ENCODE measurements at places on chromosomes 7 and 10. TPM values are rescaled to one million over a fixed set of nuclear protein-coding genes. Genes with fewer than 3 reads are reported as not detected.
A peak's percentile ranks its signal among the peaks of the same experiment; 100 is the strongest.

- no peak for DNase-seq
Observed at GRCh38 chr10:75070476-75070875, 41.0 kb upstream of the SAMD8 start.

DNA sequence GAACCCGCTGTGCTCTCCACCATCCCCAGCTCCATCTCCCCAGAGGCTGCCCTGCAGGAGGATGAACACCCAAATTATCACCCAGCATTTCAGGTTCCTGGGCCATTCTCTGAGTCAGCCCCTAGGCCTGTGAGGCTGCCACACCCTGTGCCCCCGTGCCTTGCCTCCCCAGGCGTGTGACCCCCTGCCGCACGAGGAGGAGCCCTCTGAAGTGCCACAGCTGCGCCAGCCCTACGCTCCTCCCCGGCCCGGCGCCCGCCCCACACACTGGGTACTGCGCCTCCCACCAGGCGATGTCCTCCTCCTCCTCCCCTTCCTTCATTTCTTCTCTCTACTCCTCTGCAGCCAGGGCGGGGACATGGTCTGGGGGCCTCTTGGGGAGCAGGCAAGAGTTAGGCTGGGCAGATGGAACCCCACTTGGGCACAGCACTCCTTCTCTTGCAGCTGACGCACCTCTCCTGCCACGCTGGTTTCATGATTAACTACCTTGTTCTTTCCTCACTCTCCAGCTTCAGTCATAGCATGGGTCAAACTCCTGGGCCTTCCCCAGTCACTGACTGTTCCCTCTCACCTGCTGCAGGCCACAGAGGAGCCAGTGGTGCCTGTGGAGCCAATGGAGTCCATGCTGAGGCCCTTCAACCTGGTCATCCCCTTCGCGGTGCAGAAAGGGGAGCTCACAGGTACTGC is 12.7 kb upstream of the ATP6V1F start:
- DNase-seq: no peak

DNA sequence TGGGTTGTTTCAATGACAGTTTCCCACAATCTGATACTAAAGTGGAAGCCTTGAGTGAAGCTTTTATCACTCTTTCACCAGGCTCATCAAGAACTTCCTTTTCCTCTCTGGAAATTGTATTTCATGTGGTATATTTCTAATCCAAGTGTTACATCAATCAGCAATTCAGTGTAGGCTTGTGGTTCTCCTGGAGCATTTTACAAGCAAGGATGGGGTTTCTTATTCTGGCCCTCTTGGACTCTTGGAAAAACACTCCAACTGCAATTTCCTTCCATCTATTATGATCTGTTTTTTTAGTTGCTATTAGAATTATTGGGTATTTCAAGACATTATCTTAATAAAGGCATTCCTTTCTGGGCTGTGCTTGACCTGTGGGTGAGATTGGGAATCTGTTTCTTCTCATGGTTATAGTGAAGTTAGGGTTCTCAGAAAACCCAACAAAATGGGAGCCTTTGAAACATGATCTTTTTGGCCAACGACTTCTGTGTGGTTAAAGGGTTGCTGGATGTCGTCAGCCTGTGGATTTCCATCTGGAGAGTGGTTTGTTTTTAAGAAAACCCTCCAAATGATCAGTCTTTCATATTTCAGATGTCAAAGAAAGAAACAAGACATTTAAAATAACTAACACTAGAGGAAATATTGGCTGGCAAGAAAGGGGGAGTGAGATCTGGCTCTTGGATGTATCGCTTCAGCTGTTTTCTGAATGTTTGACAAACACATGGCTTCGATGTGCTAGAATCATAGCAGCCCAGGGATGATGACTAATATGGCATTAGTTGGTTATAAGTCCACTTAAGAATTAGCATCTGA is 540.2 kb downstream of the LRMDA start:
- peak; percentile 97 for DNase-seq

DNA sequence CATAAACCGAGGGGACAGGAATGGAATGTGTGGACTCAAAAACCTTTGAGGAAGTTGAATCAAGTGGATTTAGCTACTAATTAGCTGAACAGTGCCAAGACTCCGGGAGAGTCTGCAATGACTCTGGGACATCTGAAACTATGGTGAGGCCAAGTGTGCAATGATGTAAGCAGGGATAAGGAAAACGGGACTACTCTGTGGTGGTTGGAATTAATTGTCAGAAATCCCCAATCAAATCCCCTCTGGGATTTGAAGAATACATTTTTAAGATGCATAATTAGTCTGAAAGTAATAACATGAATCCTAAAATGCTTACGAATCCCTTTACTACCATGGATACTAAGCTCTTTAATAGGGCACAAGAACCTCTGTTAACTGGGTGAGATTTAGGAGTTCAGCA is 602.8 kb downstream of the NRG3 start:
- DNase-seq: no peak

- DNase-seq: peak; percentile 79
Observed at GRCh38 chr7:5437987-5438386, 14.4 kb upstream of the TNRC18 start.

GRCh38 chr7:82360591-82361368 is 82.8 kb downstream of the CACNA2D1 start:
- DNase-seq: no peak

TRIL gene
- 17.0 TPM for total RNA-seq

POP7 gene
- 30.1 TPM for total RNA-seq
